ENCODE measurements at places on chromosomes 13 and 19.
A peak's percentile ranks its signal among the peaks of the same experiment; 100 is the strongest.

DNA sequence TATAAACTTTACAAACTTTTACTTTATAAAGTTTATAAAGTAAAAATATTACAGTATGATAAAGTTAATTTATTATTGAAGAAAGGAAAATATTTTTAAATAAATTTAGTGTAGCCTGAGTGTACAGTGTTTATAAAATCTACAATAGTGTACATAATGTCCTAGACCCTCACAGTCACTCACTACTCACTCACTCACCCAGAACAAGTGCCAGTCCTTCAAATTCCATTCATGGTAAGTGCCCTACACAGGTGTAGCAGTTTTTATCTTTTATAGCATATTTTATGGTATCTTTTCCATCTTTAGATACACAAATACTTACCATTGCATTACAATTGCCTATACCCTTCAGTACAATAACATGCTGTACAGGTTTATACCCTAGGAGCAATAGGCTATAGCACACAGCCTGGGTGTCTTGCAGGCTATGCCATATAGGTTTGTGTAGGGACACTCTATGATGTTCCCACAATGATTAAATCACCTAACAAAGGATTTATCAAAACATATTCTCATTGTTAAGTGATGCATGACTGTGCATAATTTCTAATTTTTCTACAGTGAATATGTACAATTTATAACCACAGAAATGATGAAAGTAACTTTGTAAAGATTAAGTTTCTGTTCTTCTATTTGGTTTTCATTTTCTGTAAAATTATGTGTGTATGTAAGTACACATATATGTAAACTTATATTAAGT is 98.0 kb downstream of the SPRY2 start:
- no peak for DNase-seq

DNA sequence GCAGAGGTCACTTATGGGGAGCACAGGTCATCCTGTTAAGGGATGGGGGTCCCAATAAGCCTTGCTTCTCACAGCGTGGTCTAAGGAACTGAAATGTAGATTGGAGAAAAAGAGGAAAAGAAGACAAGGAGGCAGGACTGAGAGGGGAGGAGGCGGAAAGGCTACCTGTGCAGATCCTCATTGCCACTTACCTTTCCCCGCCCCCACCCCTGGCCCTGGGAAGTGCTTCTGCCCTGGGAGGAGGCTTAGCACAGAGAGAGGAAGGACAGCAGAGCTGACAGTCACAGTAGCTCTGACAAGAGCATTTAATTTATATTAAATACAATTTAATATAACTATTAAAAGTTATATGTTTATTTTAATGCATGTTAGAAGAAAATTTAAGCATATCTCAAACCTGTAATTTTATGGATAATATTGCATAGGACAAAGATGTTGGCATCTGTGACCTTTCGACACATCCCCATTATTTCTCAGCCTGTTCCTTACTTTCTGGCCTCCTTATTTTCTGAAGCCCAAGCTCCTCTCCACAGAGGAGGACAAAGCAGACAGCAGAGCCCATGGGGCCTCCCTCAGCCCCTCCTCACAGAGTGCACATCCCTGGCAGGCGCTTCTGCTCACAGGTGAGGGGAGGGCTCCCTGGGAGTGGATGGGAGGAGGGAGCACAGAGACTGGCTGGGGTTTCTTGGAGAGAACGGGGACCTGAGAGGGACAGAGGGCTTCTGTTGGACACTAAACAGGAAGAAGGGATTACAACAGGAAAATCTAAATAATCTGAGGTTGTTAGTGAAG is 23.4 kb downstream of the CEACAM21 start:
- DNase-seq: no peak

DNA sequence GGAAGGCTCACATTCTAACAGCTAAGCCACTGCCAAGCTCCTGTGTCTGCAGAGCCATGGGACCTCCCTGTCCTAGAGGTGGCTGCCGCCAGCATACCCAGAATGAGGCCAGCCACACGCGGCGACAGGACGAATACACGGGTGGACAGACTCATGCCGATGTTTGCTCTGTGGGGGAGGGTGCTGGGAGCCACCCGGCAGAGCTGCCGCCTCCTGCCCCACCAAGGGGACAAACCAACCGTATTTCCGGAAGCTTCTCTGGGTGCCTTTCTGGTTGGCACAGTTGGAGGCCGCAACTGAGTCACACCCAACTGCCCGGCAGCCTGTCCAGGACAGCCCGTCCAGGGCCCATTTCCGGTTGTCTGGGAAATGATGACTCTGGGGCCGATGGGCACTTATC is 20.3 kb downstream of the C13orf46 start:
- no peak for DNase-seq

DNA sequence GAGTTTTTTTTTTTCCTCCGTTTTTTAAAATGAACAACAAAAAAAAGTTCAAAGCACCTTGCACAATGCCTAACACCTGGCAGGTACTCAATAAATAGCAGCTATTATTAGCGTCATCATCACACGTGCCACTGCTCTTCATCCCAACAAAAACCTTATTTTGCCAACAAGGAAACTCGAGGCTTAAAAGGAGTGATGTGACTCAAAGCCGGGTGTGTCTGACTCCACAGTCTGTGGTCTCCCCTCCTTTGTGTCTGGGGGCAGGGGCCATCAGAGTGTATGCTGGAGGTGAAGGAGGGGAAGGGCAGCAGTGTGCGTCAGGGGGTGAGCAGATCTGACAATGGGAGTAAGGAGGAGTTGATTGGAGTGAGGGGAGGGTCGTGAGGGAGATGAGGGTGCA is 34.1 kb upstream of the POU2F2 start:
- DNase-seq: no peak

DNA sequence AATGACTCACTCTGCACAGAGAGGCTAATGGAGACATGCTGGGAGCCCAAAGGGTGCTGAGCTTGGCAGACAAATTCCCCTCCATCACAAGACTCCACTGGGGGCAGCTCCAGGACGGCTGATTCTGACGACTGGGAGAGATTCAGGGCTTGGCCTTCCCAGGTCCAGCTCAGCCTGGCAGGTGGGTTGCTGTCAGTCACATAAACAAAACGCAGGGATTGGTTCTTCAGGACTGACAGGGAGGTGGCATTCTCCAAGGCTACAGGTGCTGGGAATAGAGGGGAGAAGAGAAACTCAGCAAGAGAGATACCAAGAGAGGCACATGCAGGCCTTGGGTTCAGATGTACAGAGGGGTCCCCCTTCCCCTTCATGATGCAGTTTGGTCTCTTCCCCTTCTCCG is 10.7 kb upstream of the ZNF175 start:
- no peak for DNase-seq

- DNase-seq: no peak
Measured at GRCh38 chr19:7870571-7871436, 3.4 kb downstream of the PRR36 start.

DNA sequence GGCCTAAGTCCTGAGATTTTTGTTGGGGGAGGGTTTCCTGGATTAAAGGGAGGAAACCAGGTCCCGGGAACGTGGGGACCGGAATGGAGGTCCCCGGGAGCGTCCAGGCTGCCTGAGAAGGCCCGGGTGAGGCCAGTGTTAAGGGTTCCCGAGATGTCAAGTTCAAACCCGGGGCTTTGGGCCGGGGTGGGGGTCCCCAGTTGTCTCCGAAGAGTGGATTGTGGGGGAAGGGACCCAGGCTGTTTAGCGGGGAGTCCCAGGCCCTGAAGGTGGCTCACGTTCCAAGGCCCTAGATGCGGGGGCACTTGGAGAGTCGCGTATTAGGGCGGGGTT is 262 bp downstream of the COX7A1 start:
- no peak for DNase-seq

GRCh38 chr19:55703790-55704215 is 28.8 kb downstream of the EPN1 start:
- peak; percentile 29 for DNase-seq

GRCh38 chr19:46746281-46747057 is at the start of gene STRN4:
STRN4 (minus strand) TSS chr19:46746450; CDS start chr19:46746430, 20 bp downstream.
- DNase-seq: peak; percentile 30

- DNase-seq: no peak
Measured at GRCh38 chr19:30249911-30250310, 122.3 kb upstream of the ZNF536 start.

DNA sequence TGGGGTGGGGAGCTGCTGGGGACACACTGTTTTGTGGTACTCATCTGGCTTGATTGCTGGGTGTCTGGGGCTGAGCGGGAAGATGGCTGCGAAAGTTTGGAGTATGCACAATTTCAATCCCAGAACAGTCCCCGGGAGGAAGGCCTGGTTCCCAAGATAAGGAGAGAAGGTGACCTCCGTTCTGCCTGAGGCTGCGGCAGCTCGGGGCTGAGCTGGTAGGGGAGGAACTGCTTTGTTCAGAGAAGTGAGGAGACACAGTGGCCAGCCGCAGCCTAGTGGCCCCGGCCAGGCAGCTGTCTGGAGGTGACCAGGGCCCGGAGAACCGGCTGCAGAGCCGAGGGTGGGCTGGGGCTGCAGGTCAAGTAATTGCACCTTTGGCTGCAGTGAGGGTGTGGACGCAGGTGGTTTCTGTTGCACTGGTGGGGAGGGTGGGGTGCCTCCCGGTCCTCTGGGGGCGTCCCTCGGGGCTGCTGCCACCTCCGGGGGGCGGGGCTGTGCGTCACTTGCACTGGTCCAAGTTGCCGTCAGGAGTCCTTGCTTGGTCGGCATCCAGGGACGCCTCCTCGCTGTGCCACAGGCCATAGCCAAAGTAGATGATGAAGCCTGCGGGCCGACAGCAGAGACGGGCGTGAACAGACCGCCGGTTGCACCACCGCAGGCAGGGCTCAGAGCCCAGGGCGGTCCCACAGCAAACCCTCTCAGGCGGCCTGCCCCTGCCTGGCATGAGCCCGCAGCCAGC is 81.3 kb downstream of the SLC7A1 start:
- no peak for DNase-seq

DNA sequence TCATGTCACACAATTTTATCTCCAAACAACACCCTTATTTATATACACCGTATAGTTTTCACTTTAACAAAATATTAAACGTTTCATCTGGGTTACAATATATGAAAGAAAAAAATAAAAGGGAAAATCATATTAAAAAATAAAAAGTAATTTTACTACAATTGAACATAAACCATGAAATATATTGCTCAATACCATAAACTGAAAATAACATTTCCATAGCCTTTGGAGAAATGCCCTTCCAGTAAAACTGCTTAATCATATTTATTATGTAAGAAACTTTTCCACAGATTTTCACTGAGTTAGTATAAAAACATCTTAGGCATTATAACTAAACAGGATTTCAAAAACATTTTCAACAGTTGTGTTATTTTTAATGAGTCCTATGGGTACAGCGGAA is 1.5 kb upstream of the ZNF347 start:
- DNase-seq: no peak

- no peak for DNase-seq
Measured at GRCh38 chr13:110592665-110593064, 22.7 kb upstream of the NAXD start.

DNA sequence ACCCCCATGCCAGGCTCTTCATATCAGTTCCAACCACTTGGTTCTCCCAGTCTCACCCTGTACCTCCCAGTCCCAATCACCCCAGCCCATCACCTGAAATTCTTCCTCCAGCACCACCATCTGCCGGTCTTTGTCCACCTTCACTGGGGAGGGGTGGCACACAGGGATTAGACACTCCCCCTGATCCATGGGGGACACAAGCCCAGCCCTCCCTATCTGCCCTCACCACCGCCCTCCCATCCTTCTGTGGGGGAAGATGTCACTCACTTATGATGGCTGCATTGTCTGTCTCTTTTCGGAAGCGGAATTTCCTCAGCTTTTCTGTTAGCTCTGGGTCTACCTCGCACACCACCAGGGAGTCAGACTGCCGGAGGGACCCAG is 685 bp downstream of the GMFG start:
- no peak for DNase-seq
